ENCODE measurements at places on chromosomes 11 and 22. TPM values are rescaled to one million over a fixed set of nuclear protein-coding genes. Genes with fewer than 3 reads are reported as not detected.
A peak's percentile ranks its signal among the peaks of the same experiment; 100 is the strongest.

DNA sequence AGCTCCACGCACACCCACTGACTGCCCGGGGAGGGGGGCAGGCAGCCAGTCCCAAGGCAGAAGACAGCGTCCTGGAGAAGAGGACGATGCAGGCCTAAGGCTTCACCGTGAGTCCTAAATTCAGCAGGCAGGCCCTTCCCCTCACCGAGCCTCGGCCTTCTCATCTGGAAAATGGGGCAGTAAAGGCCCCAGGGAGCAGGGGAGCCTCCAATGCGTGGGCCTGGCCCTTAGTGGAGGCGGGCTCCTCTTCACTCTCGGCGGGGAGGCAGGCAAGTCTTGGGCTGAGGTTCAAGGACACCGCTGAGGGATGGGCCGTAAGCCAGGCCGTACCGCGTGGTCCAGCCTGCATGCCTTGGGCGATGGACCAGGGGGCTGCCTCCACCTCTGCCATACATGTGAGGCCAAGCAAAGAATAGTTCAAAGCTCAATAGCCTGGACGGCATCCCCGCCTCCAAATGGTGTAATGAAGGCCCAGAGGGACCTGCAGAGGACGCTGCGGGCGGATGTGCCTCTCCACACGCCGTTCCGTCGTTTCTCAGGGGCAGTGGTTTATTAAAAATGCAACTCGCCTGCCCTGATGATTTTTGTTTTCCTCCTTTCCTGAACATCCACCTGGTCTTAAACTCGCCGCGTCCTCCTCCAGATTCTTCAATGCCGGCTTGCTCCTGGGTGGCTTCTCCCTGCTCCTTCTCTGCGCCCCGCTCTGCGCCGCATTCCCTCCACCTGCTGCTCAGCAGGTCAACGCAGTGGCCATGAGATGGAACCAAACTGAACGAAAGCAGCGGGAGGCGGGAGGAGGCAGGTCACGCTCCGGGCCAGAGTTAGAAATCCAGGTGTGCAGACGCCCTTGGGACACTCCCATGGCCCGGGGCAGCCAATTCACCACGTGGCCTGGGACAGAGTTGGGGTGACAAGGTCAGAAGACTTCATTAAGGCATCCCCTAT is 627.8 kb downstream of the TBC1D22A start:
- H3K4me1 ChIP-seq = no peaks in the 10 kb centered on the region
- no peak overlapping the region for H3K27ac ChIP-seq
- no peak for DNase-seq
- no peaks in the 10 kb centered on the region for H3K27me3 ChIP-seq
- H3K36me3 ChIP-seq = no peaks in the 10 kb centered on the region

DNA sequence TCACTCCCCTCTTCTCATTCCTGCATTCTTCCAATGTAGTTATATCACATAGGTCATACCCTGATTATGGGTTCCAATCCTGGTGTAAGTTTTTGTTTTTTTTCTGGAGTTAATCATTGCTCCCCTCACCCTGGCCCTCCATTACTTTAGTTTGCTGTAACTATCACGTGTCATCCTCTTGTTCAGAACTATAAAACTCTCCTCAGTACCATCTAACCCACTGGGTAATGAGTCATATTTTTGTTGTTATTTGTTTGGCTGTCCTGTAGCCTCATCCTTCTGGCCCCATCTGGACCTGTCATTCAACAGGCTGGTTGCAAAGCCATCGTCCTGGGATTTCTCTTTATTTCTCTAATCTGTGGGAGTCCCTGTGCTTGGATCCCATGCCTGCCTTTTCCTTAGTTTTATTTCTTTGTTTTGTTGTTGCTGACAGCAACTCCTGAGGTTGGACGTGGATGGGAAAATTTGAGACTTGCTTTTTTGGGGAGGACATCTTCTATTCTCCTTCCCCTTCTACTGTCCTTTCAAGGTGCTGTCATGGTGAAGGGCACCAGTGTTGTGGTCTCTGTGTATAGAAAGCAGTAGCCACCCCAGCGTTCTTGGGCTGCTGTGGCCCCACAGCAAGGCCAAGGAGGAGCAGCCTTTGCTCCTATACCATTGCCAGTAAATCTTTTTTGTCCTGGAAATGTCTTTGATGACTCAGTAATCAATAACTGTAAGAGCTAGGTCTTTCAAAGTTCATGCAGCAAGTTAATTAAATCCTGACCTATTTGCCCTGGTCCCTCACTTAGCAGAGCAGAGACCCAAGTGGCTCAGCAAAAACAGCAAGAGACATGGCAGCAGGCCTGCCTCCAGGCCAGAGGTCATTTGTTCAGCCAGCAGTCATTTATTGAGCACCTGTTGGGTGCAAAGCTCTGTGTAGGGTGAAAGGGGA is 82.5 kb downstream of the C22orf31 start:
- peaks cover 51% of the 10 kb centered on the region for H3K4me1 ChIP-seq
- no peak overlapping the region for H3K27ac ChIP-seq
- no peaks in the 10 kb centered on the region for H3K36me3 ChIP-seq
- DNase-seq = no peak

The MRGPRE gene
- not detected for total RNA-seq

The PATE4 gene
- total RNA-seq = not detected

DNA sequence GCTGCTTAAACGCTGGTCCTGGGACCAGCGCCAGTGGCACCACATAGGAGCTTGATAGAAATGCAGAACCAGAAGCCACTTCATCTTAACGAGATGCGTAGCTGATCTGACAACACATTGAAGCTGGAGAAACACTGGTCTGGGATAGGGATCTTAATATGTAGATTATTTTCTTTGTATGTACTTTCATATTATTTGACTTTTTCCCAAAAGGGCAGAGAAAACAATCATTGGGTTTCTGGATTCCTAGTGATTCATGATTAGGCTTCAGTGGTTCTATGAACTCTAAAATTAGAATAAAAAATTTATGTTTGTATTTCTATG is 12.3 kb downstream of the MPEG1 start:
- DNase-seq = no peak
- peaks cover 11% of the 10 kb centered on the region for H3K36me3 ChIP-seq
- no peak overlapping the region for H3K27ac ChIP-seq
- no peaks in the 10 kb centered on the region for H3K27me3 ChIP-seq
- peaks cover 17% of the 10 kb centered on the region for H3K4me1 ChIP-seq

GRCh38 chr11:17257196-17257595 is 19.3 kb upstream of the NUCB2 start:
- H3K4me3 ChIP-seq = no peak overlapping the region
- H3K27ac ChIP-seq = no peak overlapping the region
- no peaks in the 10 kb centered on the region for H3K36me3 ChIP-seq

The TMEM86A gene
- total RNA-seq = 0.87 TPM

DNA sequence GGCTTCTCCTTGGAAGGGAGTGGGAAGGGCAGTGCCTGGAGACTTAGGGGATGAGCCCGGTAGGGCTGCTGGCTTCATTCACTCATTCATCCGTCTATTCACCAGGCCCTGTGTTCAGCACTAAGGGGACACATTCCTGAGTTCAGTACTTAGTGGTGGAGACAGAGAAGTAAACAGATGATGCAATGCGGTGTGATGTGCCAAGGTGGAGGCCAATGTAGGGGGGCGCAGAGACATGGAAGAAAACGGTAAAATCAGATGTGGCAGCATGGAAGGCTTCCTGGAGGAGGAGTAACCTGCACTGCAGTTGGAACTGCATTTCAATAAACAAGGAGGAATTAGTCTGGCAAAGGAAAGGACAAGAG is 21.3 kb downstream of the GRIK4 start:
- no peaks in the 10 kb centered on the region for H3K27me3 ChIP-seq
- DNase-seq = peak; percentile 62
- H3K4me1 ChIP-seq = peaks cover 19% of the 10 kb centered on the region
- no peak overlapping the region for H3K27ac ChIP-seq
- H3K36me3 ChIP-seq = no peaks in the 10 kb centered on the region

The ARHGAP32 gene
- 21.4 TPM for total RNA-seq

GRCh38 chr22:39520226-39521105 is at the start of gene ATF4:
TSS of gene ATF4 (plus strand) at chr22:39520562. CDS start at chr22:39521446, 884 bp downstream.
- H3K4me3 ChIP-seq = peak within 1 kb of the TSS; percentile 96
- no peaks in the 10 kb centered on the region for H3K27me3 ChIP-seq
- peak; percentile 95 for DNase-seq
- peak within 1 kb of the TSS; percentile 96 for H3K27ac ChIP-seq

DNA sequence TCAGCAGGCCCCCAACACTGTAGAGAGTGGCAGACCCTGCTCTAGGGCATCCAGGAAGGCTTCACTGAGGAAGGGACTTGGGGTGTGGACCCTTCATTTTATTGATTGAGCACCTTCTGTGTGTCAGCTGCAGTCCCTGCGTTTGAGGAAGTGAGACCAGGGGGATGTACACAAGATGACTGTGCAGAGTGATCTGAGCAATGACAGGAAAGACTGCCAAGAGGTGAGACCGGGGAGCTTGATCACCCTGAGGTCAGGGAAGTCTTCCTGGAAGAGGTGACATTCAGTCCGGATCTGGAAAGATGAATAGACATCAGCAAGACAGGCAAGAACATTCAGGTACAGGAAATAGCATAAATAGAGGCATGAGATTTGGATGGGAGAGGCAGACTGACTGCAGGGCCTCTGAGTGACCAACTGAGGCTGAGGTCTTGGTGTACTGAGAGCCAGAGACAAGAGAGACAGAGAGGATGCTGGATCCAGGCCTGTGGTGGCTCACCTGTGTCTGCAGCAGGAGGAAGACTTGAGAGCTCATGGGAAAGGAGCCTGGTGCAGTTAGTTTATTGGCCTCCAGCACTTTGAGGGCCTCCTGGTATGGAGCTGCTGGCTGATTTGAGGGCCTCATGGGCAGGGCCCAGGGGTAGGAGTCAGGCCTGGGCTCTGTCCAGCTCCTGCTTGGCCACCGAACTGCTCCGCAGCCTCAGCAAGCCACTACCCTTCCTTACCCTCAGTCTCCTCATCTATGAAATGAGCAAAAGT is 5.2 kb downstream of the DGAT2 start:
- H3K4me3 ChIP-seq = no peak overlapping the region
- H3K36me3 ChIP-seq = no peaks in the 10 kb centered on the region
- peaks cover 10% of the 10 kb centered on the region for H3K4me1 ChIP-seq
- no peak for DNase-seq
- peaks cover 27% of the 10 kb centered on the region for H3K27me3 ChIP-seq
- no peak overlapping the region for H3K27ac ChIP-seq

The MRE11 gene
- 48.9 TPM for total RNA-seq

The SPON1 gene
- total RNA-seq = 35.9 TPM

DNA sequence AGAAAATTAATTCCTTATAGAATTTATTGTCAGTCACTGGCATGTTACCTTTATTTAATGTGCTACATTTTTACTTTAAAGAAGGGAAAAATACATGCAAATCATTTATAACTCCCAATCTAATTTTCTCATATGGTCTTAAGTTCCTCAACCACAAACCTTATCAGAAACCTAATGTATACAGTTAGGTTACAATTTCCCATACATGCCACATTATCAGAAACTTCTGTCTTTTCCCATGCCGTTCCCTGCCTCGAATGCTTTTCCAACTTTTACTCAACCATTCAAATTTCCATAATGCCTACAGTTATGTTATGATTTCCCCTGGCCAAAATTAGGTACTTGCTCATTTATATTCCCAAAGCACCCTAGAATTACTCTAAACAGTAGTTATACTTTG is 13.5 kb downstream of the RSF1 start:
- H3K36me3 ChIP-seq = no peaks in the 10 kb centered on the region
- H3K27ac ChIP-seq = no peak overlapping the region
- no peaks in the 10 kb centered on the region for H3K27me3 ChIP-seq

GRCh38 chr11:126886636-126887035 is 113.9 kb downstream of the KIRREL3 start:
- H3K36me3 ChIP-seq = no peaks in the 10 kb centered on the region
- no peak overlapping the region for H3K27ac ChIP-seq
- no peaks in the 10 kb centered on the region for H3K27me3 ChIP-seq

GRCh38 chr11:65563601-65564000 is 5.4 kb upstream of the LTBP3 start:
- H3K36me3 ChIP-seq = no peaks in the 10 kb centered on the region
- peaks cover 15% of the 10 kb centered on the region for H3K27me3 ChIP-seq
- H3K27ac ChIP-seq = no peak overlapping the region
- peaks cover 21% of the 10 kb centered on the region for H3K4me1 ChIP-seq
- DNase-seq = no peak

- no peaks in the 10 kb centered on the region for H3K27me3 ChIP-seq
- DNase-seq = no peak
- H3K36me3 ChIP-seq = no peaks in the 10 kb centered on the region
- no peaks in the 10 kb centered on the region for H3K4me1 ChIP-seq
- H3K27ac ChIP-seq = no peak overlapping the region
Observed at GRCh38 chr11:133266986-133267385, 265.3 kb downstream of the OPCML start.

The DNHD1 gene
- total RNA-seq = 5.0 TPM

The TMEM218 gene
- 47.9 TPM for total RNA-seq

The PRG3 gene
- total RNA-seq = not detected

GRCh38 chr22:44745853-44746789 is 6.3 kb upstream of the ARHGAP8 start:
- H3K4me1 ChIP-seq = no peaks in the 10 kb centered on the region
- H3K36me3 ChIP-seq = no peaks in the 10 kb centered on the region
- no peaks in the 10 kb centered on the region for H3K27me3 ChIP-seq
- DNase-seq = no peak

GRCh38 chr11:25396847-25397246 is 900.0 kb downstream of the LUZP2 start:
- H3K27ac ChIP-seq = no peak overlapping the region
- no peaks in the 10 kb centered on the region for H3K4me1 ChIP-seq
- no peak overlapping the region for H3K4me3 ChIP-seq
- H3K27me3 ChIP-seq = no peaks in the 10 kb centered on the region
- DNase-seq = no peak
- H3K36me3 ChIP-seq = no peaks in the 10 kb centered on the region

The OR51B2 gene
- total RNA-seq = not detected

DNA sequence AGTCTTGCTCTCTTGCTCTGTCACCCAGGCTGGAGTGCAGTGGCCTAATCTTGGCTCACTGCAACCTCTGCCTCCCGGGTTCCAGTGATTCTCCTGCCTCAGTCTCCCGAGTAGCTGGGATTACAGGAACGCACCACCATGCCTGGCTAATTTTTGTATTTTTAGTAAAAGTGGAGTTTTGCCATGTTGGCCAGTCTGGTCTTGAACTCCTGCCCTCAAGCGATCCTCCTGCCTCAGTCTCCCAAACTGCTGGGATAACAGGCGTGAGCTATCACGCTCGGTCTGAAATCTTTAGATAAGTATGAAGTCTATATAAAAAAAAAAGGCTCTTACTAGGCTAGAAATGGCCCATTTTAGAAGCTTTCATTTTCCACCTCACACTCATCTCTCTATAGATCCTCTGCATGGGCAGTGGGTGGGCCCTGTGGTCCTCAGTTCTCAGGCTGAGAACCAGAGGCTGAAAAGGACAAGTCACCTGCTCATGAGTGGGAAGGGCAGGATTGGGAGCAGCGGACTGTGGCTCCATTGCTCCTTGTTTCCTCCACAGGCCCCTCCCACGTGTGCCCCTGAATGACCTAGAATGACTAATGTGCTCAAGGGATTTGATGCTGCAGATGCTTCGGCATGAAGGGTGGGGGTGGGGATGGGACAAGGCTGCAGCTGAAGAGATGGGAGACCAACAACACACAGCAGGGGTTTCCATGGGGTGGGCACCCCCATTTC is 19.8 kb upstream of the PRAME start:
- no peak overlapping the region for H3K4me3 ChIP-seq
- H3K36me3 ChIP-seq = no peaks in the 10 kb centered on the region
- H3K4me1 ChIP-seq = no peaks in the 10 kb centered on the region
- H3K27ac ChIP-seq = no peak overlapping the region
- DNase-seq = no peak

The ZNF74 gene
- total RNA-seq = 19.4 TPM

The PHOX2A gene
- not detected for total RNA-seq

All from neural progenitor cell (in vitro differentiated cells).